Amniotic stem cell (primary cell): ENCODE measurements at places on chromosomes 11 and 22.

GRCh38 chr11:126378763-126379162 lies 23.3 kb downstream of the ST3GAL4 start:
- DNase-seq, result no peak

GRCh38 chr11:94866231-94866822 lies 98.2 kb downstream of the AMOTL1 start:
- no peak for DNase-seq

DNA sequence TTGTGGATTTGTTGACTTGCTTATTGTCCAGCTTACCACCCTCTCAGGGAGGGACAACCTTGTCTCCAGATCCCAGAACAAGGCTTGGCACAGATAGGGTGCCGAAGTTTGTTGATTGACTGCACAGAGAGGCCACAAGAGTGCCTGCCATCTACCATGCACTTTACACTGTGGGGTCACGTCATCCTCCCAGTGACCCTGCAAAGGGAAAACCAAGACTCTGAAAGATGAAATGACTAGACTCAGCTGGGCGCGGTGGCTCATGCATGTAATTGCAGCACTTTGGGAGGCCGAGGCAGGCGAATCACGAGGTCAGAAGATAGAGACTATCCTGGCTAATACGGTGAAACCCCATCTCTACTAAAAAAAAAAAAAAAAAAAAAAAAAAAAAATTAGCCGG lies 4.6 kb upstream of the LTBP3 start:
- no peak for DNase-seq

- no peak for DNase-seq
These were observed 11.0 kb downstream of the SLC29A2 start for GRCh38 chr11:66360406-66361073.

- no peak for DNase-seq
These were observed 90.7 kb upstream of the OR4B1 start for GRCh38 chr11:48125866-48126265.

DNA sequence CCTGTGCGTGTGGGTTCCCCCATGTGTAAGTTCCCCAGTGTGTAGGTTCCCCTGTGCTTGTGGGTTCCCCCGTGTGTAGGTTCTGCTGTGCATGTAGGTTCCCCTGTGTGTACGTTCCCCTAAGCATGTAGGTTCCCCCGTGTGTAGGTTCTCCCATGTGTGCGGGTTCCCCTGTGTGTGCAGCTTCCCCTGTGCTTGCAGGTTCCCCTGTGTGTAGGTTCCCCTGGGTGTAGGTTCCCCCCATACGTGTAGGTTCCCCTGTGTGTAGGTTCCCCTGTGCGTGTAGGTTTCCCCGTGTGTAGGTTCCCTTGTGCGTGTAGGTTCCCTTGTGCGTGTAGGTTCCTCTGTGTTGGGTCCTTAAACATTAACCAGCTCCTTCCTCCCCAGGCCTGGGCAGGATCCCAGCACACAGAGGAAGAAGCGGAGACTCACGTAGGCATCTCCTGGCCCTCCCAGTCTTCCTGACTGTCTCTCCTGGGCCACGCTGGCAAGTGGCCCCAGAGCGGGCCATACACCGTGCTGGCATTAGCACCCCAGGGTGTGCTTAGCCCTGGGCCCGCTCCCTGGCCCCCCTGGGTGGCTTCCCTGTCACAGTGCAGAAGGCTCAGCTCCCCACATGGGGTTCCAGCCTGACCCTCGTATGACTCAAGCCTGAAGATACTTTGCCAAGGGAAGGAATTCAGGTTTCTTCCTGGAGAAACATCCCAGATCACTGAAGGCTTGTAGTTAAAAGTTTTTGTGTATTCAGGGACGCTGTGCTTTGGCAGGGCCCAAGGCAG lies 2.8 kb upstream of the GRAMD4 start:
- DNase-seq, result no peak
